T-helper 22 cell (primary cell): ENCODE measurements at places on chromosomes 5 and 9.

- DNase-seq: no peak
Measured at GRCh38 chr9:93161786-93162562, 22.0 kb upstream of the WNK2 start.

GRCh38 chr5:39064450-39064849 lies 9.7 kb downstream of the RICTOR start:
- DNase-seq: no peak

DNA sequence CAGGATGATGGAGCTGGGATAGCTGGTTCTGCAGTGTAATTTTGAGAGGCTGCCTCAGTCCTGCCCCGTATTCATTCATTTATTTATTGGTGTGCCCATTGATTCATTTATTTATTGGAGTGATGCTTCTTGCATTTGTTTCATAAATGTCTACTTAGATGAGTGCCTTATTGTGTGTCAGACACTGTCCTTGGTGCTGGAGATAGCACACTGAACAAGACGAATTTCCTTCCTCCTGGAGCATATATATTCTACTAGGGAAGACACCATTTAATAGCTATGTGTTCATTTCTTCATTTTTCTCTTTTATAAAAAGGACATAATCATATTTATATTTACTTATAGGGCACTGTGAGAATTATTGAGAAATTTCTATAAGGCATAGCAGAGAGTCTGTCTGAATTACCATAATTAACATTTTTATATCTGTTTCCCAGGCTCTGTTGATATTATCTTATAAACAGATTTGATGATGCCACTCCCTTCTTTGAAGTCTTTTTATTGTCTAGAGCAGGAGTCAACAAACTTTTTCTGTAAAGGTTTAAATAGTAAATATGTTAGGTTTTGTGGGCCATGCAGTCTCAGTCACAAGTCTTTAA lies 433.9 kb upstream of the ZNF608 start:
- DNase-seq: no peak

DNA sequence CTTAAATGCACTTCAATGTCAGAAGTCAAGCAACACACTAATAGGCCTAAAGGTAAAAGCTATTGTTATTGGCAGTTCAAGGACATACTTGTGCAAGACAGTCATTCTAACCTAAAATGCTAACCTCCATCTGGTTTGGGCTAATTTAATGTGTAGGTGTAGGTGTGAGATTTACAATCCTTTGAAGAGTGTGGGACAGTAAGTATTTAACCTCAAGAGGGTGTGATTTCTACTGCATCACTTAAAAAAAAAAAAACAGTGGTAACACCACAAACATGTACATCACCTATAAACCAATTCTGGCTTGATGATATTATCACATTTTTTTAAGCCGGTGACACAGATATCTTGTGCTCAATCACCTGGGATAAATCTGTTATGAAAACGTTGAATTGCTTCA lies 127.5 kb upstream of the MEF2C start:
- DNase-seq: no peak
